ENCODE measurements at places on chromosomes 6 and 20.

GRCh38 chr6:167306401-167306998 lies 15.4 kb downstream of the UNC93A start:
- DNase-seq = no peak

- DNase-seq = no peak
These were observed 42.7 kb downstream of the RAMACL start for GRCh38 chr6:166543603-166544295.

DNA sequence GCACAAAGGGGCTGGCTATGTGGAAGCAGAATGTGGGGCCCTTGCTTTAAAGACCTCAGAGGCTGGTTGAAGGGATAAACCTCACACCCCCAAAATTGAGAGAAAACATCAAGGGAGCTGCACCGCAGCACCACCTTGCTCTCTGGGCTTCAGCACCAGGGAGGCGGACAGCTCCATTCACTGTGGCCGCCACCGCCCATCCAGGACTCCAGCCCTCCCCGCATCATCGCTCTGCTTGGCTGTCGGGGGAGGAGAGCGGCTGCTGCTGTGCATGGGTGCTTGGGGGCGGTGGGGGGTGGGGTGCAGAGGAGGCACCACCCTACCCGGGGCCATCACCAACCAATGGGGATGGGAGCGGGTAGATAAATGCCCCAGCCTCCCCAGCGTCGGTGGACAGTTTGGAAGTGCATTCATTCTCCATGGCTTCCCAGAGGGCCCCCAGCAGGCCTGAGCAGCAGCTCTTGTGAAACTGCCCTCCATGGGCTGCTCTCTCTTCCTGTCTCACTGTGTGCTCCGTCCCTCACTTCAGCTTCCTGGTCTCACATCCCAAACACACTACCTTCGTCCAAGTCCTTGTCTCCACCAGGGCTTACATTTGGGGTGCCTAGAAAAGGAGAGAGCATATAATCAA lies 75.7 kb upstream of the BHLHE23 start:
- DNase-seq = no peak

GRCh38 chr6:6836609-6837406 lies 248.3 kb downstream of the LY86 start:
- no peak for DNase-seq

DNA sequence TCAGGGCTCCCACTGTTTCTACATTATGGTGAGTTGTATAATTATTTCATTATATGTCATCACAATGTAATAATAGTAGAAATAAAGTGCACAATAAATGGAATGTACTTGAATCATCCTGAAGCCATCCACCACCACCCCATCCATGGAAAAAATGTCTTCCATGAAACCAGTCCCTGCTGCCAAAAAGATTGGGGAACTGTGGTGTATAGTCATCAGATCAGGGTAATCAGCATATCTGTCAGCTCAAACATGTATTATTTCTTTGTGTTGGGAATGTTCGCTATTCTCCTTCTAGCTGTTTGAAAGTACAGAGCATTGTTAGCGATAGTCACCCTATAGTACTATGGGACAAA lies 33.8 kb upstream of the SLC22A23 start:
- DNase-seq = no peak

DNA sequence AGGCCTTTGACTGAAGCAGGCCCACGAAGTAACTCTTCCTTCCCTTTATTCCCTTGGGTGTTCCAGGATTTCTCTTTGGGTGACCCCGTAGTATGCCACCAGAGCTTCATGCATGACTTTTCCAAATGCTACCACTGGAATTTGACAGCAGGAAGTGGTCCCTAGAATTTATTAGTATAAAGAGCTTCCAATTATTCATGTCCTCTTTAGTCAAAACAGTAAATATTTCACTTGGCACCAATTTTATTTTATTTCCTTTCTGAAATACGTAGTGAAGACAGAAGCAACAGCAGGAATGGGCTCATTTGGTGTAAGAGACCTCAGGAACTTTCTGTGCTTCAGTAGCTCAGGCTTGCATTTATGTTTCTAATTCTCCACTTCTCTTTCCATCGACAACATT lies 151.3 kb downstream of the LCA5 start:
- no peak for DNase-seq

DNA sequence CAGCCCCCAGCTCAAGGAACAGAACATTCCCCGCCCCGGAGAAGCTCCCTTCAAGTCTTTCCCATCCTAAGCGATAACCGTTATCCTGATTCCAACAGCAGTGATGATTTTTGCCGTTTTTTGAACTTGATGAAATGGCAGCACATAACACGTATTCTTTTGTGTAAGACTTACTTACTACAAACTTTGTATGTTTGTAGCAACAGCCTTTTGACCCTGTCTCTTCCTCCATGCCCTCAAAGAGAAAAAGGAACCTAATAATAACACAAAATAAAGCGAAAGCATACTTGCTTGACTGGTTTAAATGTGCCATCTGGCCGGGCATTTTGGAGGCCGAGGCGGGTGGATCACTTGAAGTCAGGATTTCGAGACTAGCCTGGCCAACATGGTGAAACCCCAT lies 26.4 kb upstream of the SLC9A8 start:
- no peak for DNase-seq

GRCh38 chr6:170085475-170086401 lies 205.1 kb downstream of the DLL1 start:
- no peak for DNase-seq

DNA sequence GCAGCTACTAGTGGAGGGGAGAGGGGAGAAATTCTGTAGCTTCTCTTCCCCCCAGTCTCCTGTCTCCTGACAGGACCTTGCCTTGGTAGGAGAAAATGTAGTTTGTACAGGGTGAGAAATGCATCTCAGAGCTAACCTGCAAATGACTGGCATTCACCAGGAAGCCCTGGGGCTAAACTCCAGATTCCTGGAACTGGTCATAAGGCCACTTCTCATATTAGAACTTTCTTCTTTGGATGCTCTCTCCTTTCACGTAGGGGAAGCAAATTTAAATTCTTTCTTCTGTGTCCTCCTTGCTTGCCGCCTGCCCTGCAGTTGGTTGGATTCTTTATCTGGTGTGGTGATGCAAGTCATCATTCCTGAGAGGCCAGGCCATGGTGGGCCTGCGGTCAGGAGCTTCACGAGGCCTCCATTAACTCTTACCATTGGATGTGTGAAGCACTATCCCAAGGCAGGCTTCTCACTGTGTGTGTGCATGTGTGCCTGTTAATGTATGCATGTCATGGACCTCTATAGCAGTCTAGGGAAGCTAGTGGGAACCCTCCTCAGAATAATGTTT lies 182.0 kb downstream of the PHF3 start:
- no peak for DNase-seq

DNA sequence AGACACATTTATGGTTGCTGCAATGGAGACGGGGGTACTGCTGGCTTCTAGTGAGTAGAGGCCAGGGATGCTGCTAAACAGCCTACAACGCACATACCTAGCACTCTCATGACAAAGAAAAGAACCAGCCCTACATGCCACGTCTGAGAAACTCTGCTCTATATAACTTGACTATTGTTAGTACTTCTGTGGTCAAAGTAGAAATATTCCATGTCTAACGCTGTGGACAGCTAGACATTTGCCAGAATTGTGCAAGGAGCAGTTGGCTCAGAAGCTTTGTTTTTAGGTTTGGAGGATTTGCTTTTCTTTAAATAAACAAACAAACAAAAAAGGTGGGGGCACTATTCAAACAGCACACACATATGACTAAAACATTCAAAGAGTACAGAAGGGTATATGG lies 20.5 kb downstream of the UBE2V1 start:
- no peak for DNase-seq

DNA sequence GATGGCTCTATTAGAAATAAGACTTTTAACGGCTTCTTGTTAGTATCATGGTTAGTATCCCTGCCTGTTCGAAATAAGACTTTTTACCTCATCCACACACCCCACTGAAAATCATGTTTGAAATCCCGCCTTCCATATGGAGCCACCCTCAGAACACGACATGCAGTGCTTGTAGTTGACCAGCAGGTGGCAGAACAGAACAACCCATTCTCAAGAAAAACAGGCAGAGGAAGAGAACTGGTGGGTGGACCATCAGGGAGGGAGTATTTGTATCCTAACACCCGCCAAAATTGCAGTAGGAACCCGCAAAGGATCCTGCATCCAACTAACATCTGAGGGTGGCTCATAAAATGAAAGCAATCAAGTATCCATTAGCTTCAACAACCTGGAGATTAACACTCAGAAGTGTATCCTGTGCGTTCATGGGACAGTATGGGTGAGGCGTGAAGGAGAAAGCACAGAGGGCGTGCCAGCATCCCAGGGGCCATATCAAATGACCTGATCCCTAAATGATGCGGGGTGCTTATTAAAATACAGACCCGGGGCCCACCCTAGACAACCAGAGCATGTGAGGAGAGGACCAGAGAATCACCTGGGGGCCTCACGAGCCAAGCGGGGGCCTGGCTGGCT lies 89.6 kb upstream of the NHSL1 start:
- DNase-seq = no peak

- DNase-seq = no peak
These were observed 60.8 kb downstream of the MOCS1 start for GRCh38 chr6:39873439-39873838.

GRCh38 chr20:35472209-35472608 lies 16.8 kb downstream of the CEP250 start:
- DNase-seq = no peak

DNA sequence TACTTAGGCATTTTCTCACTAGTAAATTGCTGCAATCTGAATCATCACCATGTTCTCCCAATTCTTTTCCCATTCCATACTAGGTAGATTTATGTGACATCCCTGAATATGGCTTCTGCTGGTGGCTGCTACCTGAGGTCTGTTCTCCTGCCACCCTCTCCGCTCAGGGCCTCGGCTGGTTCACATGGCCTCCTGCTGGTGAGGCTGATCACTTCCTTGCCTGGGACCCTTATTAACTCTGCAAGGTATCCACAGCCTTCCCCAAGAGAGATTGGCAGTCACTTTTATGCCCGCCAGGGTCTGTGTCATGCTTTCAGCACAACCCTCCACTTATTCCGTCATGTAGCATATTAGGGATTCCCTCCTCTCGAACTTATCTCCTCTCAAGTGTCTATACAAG lies 424.5 kb upstream of the FLRT3 start:
- DNase-seq = no peak

- DNase-seq = no peak
These were observed 1.7 kb downstream of the PPP1R10 start for GRCh38 chr6:30615219-30615957.

GRCh38 chr6:168091381-168092264 lies 12.6 kb upstream of the FRMD1 start:
- no peak for DNase-seq

GRCh38 chr6:123589317-123589716 lies 47.4 kb downstream of the TRDN start:
- no peak for DNase-seq
